ENCODE measurements at places on chromosomes 11 and 22. TPM values are rescaled to one million over a fixed set of nuclear protein-coding genes. Genes with fewer than 3 reads are reported as not detected.

The LDHAL6A gene
- polyA plus RNA-seq = not detected

The UBQLNL gene
- 0.31 TPM for polyA plus RNA-seq

DNA sequence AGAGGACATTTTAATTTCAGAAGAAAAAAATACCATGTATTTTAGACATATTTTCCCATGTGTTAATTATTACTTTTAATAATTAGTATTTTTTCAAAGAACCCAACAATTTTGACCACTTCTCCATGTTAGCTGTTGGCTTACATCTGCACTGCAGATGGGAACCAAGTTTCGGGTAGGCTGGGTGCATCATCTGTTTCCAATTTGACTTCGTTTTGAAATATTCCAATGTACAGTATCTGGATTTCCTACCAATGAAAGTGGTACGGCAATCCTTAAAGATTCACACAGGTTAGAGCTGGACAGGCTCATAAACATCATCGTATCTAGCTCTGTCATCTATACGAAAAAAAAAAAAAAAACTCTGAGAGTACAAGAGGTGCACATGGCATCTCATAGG lies 670.2 kb downstream of the OPCML start:
- H3K36me3 ChIP-seq = no peaks in the 10 kb centered on the region
- H3K27ac ChIP-seq = no peak overlapping the region
- DNase-seq = no peak
- H3K4me1 ChIP-seq = no peaks in the 10 kb centered on the region
- H3K4me3 ChIP-seq = no peak overlapping the region

GRCh38 chr22:38177044-38177443 lies 4.6 kb downstream of the PLA2G6 start:
- no peaks in the 10 kb centered on the region for H3K27me3 ChIP-seq
- no peaks in the 10 kb centered on the region for H3K36me3 ChIP-seq
- DNase-seq = no peak
- H3K4me1 ChIP-seq = peaks cover 30% of the 10 kb centered on the region
- no peak overlapping the region for H3K4me3 ChIP-seq
- peak overlapping the region; percentile 95 for H3K27ac ChIP-seq

The FGF19 gene
- polyA plus RNA-seq = not detected

The FUT4 gene
- 1.4 TPM for polyA plus RNA-seq

DNA sequence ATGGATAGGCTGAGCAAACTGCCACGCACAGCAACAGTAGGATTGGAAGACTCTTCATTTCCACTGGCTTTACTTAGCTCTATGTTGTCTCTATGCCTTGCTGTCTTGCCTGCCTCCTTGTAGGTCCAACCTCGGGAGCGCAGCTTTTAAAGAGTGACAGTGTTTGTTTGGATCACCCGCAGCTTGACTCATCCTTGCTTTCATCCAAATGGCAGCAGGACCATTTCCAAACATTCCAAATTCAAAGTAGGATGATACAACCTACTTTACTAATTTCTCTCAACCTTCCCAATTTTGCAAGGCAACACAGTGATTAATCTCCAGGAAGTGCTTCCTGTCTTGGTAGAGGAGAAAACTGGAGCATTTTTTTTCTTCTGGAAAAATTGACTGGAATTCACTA lies at the start of gene MMP3:
Gene MMP3, minus strand, starts transcription at position 121 of the 400 bp plus-strand sequence. Its CDS starts 63 bp downstream, at position 58.
- H3K27ac ChIP-seq = no peak within 1 kb of the TSS
- no peaks in the 10 kb centered on the region for H3K36me3 ChIP-seq
- H3K27me3 ChIP-seq = no peaks in the 10 kb centered on the region
- peaks cover 10% of the 10 kb centered on the region for H3K4me1 ChIP-seq

DNA sequence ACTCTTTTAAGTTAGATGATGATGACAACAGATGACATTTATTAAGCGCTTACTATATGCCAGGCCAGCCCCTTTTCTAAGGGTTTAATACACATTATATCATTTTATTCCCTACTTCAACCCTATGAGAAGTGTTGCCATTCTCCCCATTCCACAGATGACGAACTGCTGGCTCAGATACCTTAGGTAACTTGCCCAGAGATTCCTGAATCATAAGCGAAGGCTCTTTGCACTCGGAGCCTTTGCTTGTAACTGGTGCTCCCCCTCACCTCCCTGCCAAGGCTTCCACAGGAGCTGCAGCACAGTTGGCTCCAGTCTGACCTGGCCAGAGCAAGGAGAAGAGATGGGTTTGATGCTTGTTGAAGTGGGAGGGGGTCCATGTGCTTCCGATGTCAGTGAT lies 43.0 kb downstream of the DBX1 start:
- peaks cover 11% of the 10 kb centered on the region for H3K4me1 ChIP-seq
- DNase-seq = no peak
- no peak overlapping the region for H3K4me3 ChIP-seq
- peaks cover 52% of the 10 kb centered on the region for H3K36me3 ChIP-seq
- no peaks in the 10 kb centered on the region for H3K27me3 ChIP-seq

The PDE2A gene
- 4.7 TPM for polyA plus RNA-seq

Measured in stomach (tissue), 19 donors.